ENCODE measurements at places on chromosomes 7 and 10. TPM values are rescaled to one million over a fixed set of nuclear protein-coding genes. Genes with fewer than 3 reads are reported as not detected.

- no peak for DNase-seq
Measured at GRCh38 chr10:122864901-122865300, 14.5 kb downstream of the FAM24B start.

DNA sequence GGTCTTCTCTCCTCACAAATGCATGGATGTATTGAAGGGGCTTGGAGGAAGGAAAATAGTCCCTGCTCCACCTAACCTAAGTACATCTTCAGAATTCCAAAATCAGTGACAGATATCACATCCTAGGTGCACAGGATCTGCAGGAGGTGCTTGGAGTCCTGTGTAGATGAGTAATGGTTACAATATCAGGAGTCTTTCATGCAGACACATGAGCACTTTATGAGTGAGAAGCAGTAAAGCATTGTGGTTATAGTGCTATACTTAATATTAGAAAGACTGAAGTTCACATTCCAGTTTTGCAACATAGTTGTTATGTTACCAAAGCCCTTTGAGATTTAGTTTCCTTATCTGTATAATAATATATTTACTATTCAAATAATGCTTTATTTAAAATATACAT is 516.7 kb downstream of the NEBL start:
- no peak for DNase-seq

The CCDC146 gene
- total RNA-seq, result 21.4 TPM

GRCh38 chr10:104092749-104093148 is 7.1 kb upstream of the COL17A1 start:
- no peak for DNase-seq

- DNase-seq, result no peak
Measured at GRCh38 chr7:75772081-75773077, at the start of gene CCL26. CCL26 (minus strand) TSS chr7:75772211; CDS start chr7:75772176, 35 bp downstream.

The EN2 gene
- not detected for total RNA-seq

DNA sequence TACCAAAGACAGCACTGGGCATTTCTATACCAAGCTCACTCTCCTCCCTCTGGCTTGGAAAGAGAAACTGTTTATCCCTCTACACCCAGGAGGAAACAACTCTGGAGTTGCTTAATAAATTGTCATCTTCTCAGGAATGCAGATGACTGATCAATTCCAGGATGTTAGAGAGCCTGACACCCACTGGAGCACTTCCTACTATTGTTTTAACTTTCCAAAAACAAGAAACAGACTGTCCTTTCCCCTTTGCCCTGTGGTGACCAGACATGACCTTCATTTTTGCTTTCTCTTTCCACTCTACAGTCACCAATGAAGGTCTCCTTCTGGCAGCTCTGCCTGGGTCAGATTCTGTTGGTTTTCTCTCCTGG is 19.6 kb downstream of the GIMAP4 start:
- DNase-seq, result no peak

GRCh38 chr10:31709028-31709427 is 219.6 kb downstream of the ARHGAP12 start:
- DNase-seq, result no peak

The NKX6-2 gene
- 5.0 TPM for total RNA-seq

The CFAP69 gene
- 50.6 TPM for total RNA-seq

- DNase-seq, result no peak
Measured at GRCh38 chr10:68155615-68156210, 46.4 kb downstream of the MYPN start.

DNA sequence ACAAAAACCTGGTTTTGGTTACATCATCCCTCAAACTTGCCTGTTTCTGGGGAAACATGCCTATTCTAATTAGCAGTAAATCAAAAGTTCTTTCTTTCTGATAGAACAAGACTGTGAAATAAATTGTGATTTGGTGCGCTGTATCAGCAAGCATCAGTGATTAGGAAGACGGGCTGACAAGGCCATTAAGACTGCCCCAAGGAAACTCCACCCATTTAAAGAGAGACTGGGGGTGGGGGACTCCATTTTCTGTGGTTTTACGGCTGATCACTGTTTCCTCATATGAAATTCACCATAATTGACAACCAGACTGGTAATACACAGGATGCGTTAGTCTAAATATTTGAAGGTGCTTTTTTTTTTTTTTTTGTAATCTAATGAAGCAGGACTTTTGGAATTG is 68.7 kb downstream of the MBL2 start:
- DNase-seq, result no peak

The GSTO2 gene
- 18.1 TPM for total RNA-seq

DNA sequence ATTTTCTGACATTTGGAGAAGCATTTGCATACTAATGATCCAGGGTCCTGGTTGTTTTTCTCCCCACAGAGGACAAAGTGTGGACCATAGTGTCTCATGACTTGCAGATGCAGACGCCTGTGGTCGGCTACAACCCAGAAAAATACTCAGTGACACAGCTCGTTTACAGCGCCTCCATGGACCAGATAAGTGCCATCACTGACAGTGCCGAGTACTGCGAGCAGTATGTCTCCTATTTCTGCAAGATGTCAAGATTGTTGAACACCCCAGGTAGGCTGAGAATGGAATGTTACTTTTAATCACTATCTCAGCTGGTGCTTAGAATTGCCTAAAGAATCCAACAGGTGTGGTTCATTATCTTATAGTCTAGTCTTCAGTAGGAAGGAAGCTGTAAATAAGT is 951.5 kb upstream of the C7orf33 start:
- no peak for DNase-seq

GRCh38 chr7:39265641-39266591 is 288.2 kb downstream of the POU6F2 start:
- no peak for DNase-seq

DNA sequence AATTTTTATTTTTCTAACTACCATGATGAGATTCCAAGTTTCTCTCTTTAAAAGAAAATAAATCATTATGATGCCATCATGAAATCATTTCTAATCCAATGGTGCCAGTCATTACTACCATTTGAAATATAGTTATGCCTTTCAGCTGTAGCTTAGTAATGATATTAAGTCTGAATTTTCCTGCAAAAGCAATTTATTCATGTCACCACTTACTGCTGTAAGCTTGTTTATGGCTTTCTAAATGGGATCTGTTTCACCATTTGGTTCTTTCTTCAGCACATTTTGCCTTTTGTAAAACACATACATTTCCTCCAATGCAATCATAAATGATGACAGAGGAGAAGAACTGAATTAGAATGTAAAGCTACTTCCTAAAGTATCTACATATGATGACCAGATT is 130.5 kb downstream of the SEM1 start:
- no peak for DNase-seq

DNA sequence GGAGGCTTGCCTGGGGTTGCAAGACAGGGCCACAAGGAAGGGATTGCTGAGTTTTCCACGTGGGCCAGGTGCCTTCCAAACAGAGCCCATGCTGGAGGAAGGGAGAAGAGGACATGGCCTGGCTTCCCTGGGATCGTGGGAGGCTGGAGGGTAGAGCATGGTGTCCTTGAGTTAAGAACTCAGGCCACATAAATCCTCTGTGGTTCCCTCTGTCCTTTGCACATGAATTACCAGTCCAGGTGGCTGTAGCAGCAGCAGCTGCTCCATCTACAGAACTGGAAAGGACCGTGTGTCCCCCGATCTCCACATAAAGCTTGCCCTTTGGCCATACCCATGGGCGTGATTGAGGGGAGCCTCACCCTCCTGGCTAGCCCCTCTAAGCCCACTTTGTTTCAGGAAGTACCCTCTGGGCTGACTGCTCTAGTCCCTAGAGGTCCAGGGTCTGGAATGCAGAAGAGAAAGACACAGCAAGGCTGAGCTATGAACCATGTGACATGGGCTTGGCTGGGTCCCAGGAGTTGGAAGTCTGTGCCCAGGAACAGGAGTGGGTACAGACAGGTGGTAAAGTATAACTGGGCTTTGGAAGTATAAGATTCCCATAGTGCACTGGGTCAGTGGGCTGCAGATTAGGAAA is 84.9 kb downstream of the C10orf105 start:
- DNase-seq, result peak; percentile 76

- no peak for DNase-seq
Measured at GRCh38 chr7:142811154-142811737, 40.5 kb downstream of the PRSS2 start.

The BMPER gene
- total RNA-seq, result 8.4 TPM

- DNase-seq, result no peak
Measured at GRCh38 chr10:58587676-58588075, 75.0 kb downstream of the BICC1 start.

DNA sequence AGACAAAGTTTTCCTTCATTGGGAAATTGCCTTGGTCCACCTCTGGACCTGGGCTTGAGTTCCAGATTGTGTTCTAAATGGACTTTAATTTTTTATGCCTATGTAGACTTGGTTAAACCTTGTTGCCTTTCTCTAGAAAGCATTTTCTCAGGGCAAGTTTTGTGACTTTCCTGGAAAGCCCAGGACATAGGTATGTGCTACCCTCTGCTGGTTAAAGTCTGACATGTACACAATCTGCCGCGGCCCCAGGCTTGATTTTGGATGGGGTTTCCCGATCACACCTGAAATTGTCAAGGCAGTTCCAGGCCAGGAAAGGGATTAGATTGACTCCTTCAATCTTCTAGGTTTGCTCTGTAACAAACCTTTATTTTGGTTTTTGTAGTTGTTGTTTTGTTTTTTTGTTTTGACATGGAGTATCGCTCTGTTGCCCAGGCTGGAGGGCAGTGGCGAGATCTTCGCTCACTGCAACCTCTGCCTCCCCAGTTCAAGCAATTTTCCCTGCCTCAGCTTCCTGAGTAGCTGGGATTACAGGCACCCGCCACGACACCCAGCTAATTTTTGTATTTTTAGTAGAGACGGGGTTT is 14.1 kb upstream of the AKR1B10 start:
- peak; percentile 17 for DNase-seq

GRCh38 chr10:118911363-118911762 is 118.2 kb upstream of the NANOS1 start:
- DNase-seq, result no peak

DNA sequence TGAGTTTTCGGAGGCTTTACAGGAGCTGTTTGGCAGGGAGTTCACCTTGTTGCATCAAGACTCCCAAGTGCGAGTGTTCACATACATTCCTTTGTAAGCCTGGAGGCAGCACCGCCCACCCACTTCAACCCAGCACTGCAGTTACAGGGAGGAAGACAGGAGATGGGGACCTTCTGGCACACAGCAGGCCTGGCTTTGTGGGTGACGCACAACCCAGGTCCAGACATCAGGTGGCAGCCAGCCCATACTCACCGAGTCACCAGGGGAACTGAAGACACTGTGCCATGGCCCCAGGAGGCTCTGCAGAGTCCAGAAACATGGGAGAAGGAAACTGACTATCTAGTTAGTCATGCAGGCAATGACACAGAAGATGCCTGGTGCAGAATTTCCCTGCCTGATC is 305.9 kb upstream of the RNF32 start:
- no peak for DNase-seq

DNA sequence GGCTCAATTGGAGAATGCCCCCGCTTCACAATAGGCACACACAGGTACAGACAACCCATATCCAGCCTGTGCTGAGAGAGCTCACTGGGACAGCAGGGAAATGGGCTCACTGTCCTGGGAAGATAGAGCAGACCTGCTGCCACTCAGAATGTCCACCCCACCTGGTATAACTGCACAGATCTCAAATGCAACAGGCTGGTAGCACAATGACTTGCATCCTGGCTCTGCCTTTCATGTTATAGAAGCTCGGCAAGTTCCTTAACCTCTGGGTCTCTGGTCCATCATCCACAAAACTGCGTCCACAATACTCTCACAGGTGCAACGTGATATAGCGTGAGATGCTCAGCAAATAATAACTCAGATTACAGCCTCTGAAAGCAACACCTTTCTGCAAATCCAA is 295.4 kb downstream of the GRID1 start:
- no peak for DNase-seq
